ENCODE measurements at places on chromosomes 7 and 10.

DNA sequence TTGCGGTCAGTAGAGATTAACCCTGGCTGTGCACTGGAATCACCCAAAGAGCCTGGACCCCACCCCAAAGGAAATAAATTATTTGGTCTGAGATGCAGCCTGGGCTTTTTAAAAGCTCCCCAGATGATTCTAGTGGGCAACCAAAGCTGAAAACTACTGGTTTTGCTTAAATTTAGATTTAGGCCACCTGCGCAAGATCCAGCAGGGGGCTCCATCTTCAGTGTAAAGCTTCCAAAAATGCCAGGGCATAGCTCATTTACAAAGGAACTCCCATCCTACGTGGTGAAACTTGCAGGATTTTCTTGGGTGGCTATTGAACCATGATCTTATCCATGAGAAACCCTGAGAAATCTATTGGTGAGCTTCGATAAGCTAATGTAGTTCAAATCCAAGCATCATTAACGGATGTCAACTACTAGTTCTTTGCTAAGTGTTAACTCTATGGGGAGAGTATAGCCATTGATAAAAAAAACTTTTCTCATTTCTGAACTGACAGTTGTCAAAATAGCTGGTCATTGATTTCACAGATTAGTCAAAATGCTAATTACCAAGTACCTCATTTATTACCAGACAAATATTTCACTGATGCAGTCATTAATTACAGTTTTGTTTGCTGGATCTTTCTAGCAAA is 315.3 kb downstream of the LHFPL3 start:
- peak; percentile 49 for DNase-seq

DNA sequence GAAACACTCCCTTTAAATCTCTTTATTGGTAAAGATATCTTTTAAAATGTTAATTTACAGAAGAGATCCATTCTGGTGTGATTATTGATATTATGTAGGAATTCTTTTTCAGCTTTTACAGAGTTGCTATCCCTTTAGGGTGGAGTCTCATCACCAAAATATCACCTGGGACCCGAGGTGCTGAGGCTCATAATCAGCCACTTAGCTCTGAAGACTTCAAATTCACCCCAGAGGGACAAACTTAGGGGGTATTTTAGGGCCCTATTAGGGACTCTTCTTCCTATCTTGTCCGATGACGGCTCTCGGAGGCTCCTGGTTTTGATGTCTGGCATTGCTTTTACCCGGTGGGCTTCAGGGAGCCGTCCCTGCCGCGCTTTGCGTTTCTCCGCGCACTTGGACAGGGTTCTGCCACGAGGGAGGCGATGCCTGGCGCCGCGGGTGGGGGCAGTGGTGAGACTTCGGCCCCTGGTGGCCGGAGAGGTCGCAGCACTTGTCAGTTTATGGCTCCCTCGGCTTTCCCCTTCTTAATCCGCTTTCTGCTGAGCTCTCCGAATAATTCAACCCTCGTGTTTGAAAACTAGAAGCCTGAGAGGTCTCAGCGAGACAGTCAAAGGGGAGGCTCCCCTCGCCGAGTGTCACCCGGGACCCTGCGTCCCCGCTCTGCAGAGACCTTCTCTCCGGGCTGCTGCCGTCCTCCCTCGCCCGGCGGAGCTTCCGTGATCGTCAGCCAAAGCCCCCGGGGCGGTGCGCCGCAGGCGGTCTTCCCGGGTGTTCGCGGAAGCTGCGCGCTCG is 27.8 kb downstream of the RBM20 start:
- DNase-seq = peak; percentile 88

DNA sequence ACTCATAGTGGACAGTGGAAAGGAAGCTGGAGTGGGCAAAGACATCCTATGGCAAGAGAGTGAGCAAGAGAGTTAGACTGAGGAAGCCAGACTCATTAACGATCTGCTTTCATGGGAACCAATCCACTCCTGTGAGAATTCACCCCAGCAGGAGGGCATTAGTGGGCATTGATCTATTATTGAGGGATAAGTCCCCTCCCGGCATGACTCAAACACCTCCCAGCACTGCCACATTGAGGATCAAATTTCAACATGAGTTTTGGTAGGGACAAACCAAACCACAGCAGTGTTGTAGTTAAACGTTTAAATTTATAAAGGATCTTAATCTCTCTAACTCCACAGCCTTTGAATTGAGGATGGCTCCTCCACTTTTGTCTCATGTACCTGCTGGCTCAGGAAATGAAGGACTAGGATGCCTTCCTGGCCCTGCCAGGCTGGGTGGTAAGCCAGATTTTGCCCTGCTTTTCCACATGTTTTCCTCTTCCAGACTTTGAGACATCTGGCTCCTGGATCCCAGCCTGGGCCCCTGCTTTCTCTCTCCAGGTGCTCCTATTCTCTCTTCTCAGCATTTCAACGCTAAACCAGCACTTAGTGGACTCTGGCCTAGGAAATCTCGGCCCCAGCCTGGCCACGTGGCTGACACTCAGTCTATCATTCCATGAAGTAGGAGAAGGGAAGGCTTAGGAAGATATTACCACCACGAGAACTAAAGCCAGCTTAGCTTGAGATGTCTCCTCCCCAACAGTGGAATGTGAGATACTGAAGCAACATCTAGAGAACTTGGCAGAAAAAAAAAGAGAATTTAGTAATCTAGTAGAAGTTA is 96.5 kb upstream of the PIP4K2A start:
- no peak for DNase-seq

- peak; percentile 46 for DNase-seq
Measured at GRCh38 chr7:105487579-105488571, 34.2 kb downstream of the PUS7 start.

DNA sequence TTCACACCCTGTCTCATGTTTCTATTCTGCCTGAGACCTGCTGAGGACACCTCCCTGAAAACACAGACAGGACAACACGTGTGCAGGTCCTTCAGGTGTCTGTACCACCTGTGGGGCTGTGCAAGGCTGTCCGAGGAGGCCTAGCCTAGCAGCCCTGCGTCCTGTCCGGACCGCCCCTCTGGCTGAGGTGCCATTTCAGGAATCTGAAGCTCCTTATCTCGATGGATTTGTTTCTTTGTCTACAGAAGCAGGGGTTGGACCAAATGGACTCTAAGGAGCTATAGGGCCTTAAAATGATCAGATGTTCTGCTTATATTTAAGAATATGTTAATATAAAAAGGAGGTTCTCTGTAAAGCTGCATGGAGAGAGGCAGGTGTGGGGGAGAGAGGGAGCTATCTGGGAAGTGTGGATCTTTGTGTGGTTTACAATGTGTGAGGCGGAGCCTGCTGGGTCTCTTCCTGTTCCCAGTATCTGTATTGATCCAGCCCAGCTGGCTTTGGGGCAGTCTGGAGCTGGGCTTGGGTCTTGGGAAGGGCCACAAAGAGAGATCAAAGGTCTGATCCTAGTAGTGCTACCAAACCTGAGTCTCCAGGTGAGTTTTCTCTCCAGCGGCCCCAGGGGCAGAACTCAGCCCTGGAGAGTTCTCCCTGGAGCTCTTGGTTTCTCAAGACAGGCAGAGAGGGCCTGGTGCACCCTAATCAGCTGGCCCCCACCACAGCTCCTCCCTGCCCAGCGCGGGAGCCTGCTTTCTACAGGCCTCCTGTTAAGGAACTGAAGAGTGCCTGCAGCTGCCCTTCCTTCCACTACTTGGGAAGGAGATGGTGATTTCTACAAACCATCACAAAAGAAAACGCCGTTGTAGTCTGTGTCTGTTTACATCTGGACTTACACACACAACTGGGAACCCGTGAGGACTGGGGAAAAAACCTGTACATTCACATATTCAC is 3.4 kb upstream of the MNX1 start:
- DNase-seq = no peak

GRCh38 chr7:137335814-137336213 is 7.7 kb downstream of the PTN start:
- no peak for DNase-seq

GRCh38 chr10:88066319-88066718 is 202.9 kb downstream of the PTEN start:
- DNase-seq = peak; percentile 54

DNA sequence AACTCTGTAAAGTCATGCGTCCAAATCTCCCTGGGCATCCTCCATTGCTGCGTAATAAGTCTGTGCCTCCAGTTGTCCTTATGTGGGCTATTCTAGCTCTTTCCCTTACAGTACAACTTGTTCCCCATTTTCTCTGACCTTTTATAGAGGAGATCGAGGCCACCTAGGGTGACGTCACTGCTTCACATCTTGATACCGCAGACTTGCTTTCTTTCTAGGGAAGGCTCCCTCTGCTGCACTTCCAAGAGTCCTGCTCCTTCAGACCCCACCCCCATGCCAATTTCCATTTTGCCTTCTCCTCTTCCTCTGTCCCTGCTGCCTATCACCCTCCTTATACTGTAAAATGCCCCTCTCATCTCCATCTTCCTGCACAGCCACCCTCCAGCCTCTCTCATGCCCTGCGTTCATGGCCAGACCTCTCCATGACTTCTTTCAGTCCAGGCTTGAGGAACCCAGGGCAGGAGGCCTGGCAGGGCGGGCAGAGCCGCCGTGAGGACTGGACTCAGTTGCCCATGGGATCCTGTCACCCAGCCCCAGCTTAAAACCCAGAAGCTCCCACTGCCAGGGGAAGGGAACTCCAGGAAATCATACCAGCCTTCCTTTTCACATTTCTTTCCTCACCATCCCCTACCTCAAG is 57.5 kb downstream of the CAMK1D start:
- peak; percentile 4 for DNase-seq

DNA sequence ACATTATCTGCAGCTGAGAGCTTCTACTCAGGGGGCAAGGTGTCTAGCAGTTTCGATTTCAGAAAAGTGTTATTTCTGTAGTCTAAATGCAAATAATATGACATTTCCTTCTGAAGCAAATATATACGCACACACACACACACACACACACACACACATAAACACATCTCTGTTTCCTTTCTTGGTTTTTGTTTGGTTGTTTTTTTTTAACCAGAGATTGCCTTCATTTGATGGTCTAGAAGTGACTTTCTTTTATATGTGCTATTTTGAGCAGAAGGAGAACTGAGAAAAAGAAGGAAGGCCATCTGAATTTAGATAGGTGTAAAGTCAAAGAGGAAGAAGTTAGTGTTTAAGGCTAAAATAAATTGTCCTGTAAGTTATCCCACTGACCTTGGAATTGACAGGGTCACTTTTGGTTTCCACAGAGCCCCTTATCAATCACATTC is 142.2 kb downstream of the TRIL start:
- no peak for DNase-seq

DNA sequence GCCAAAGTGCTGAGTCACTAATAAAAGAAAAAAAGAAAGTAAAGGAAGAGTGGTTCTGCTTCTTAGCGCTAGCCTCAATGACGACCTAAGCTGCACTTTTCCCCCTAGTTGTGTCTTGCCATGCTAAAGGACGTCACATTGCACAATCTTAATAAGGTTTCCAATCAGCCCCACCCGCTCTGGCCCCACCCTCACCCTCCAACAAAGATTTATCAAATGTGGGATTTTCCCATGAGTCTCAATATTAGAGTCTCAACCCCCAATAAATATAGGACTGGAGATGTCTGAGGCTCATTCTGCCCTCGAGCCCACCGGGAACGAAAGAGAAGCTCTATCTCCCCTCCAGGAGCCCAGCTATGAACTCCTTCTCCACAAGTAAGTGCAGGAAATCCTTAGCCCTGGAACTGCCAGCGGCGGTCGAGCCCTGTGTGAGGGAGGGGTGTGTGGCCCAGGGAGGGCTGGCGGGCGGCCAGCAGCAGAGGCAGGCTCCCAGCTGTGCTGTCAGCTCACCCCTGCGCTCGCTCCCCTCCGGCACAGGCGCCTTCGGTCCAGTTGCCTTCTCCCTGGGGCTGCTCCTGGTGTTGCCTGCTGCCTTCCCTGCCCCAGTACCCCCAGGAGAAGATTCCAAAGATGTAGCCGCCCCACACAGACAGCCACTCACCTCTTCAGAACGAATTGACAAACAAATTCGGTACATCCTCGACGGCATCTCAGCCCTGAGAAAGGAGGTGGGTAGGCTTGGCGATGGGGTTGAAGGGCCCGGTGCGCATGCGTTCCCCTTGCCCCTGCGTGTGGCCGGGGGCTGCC is at the start of gene IL6:
TSS of gene IL6 (plus strand) at position 294 of the 807 bp plus-strand sequence. CDS start at position 357, 63 bp downstream.
- peak; percentile 46 for DNase-seq

GRCh38 chr10:42769673-42770072 is 12.9 kb upstream of the BMS1 start:
- no peak for DNase-seq

GRCh38 chr10:131098416-131098952 is 213.0 kb downstream of the TCERG1L start:
- DNase-seq = no peak

GRCh38 chr10:12769323-12770044 is 232.0 kb downstream of the CCDC3 start:
- no peak for DNase-seq

DNA sequence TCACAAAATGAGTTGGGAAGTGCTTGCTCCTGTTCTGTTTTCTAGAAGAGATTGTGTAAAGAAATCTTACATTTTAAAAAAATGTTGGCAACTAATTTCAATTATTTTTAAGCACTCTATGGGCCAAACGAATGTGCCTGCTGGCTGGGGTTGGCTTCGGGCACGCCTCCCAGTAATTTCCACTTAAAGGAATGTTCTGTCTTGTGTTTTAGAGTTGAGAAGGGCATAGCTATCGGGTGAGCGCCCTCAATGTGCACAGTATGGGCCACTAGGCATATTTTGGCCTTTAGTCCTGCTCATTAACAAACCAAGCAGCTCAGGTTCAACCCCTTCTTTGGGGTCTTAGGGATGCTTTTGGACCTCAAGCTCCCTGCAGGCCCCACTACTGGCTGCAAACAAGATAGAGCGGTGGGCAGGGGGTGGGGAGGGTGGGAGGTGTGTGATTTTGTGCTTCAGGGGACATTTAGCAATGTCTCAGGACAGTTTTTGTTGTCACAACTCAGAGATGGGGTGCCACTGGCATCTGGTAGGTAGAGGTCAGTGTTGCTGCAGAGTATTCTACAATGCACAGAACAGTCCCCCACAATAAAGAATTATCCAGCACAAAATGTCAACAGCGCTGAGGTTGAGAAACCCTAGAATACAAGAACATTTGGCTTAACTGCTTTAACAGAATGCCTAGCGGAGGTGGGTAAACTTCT is 40.7 kb downstream of the TACC2 start:
- no peak for DNase-seq

- DNase-seq = peak; percentile 27
Measured at GRCh38 chr10:62669341-62669740, 135.2 kb upstream of the ADO start.

- no peak for DNase-seq
Measured at GRCh38 chr7:75867390-75867717, 11.5 kb upstream of the RHBDD2 start.

Measured in NB4 (cell line).